A549 treated with RU486 at 1 μM for 4 hours (cell line): ENCODE measurements at places on chromosomes 2 and 18. TPM values are rescaled to one million over a fixed set of nuclear protein-coding genes. Genes with fewer than 3 reads are reported as not detected.

SERPINB4 gene
- 0.11 to 0.18 TPM (median 0.15 TPM) in 4 of 5 replicates, not detected in the other for total RNA-seq

VSNL1 gene
- total RNA-seq, result not detected in 5 replicates

EPHA4 gene
- 0.32 to 1.4 TPM (median 0.82 TPM) in 5 replicates for total RNA-seq

ATP6V1B1 gene
- 0.32 to 2.5 TPM (median 2.1 TPM) in 5 replicates for total RNA-seq

LOXHD1 gene
- not detected in 5 replicates for total RNA-seq

CLK1 gene
- 25.4 to 48.1 TPM (median 39.1 TPM) in 5 replicates for total RNA-seq

MALL gene
- total RNA-seq, result 133 to 157 TPM (median 142 TPM) in 5 replicates

SDC1 gene
- 151 to 223 TPM (median 171 TPM) in 5 replicates for total RNA-seq

LCT gene
- 0.03 to 0.07 TPM (median 0.05 TPM) in 3 of 5 replicates, not detected in the others for total RNA-seq
